Activated CD8-positive, alpha-beta memory T cell treated with anti-CD3 and anti-CD28 coated beads for 1 hour (primary cell): ENCODE measurements at places on chromosomes 13 and 19.

DNA sequence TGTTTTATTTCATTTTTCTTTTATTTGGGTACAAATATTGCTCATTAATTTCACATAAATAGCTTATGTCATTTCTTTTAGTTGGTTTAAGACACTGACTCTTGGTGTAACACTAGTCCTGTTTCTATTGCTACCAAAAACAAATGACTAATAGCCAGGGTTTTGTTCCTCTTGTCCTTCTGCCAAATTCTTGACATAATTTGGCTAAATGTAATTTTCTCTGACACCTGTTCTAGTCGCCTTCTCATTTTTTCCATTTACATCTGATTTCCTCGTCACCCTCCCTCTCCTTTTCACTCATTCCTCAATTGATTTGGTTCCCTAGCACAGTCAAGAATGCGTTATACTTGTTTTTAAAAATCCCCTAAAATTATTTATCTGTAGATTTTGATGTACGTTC lies 1718.7 kb downstream of the EFNB2 start:
- no peak for DNase-seq

- DNase-seq = no peak
These were observed 881.9 kb downstream of the SLITRK6 start for GRCh38 chr13:84917252-84917878.

DNA sequence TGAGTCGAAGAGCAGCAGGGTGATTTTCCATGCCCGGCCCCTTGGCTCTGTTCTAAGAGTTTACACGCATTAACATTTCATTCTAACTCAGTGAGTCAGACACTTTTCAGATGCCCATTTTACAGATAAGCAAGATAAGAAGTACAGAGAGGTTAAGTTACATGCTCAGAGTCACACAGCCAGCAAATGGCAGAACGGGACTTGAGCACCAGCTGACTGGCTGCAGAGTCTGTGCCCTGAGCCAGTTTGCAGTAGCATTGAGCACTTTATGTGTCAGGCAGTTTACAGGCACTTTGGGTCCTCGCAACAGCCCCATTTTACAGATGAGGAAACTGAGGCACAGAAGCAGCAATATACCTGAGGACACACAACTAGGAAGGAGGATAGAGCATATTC lies 19.0 kb downstream of the CCDC8 start:
- no peak for DNase-seq

GRCh38 chr13:50396001-50396400 lies 380.8 kb downstream of the KCNRG start:
- no peak for DNase-seq

- no peak for DNase-seq
These were observed 68.6 kb upstream of the MIR17HG start for GRCh38 chr13:91278888-91279287.

DNA sequence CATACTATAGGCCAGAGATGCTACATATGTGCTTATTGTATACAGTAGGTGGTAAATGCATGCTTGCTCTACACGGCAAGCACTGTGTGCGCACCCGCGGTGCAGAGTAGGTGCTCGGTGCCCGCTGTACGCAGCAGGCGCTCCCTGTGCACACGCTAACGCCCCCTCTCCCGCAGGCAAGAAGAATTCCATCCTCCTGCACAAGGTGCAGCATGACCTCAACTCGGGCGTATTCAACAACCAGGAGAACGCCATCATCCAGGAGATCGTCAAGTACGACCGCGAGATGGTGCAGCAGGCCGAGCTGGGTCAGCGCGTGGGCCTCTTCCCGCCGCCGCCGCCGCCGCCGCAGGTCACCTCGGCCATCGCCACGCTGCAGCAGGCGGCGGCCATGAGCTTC lies 17.7 kb downstream of the POLRMT start:
- no peak for DNase-seq

DNA sequence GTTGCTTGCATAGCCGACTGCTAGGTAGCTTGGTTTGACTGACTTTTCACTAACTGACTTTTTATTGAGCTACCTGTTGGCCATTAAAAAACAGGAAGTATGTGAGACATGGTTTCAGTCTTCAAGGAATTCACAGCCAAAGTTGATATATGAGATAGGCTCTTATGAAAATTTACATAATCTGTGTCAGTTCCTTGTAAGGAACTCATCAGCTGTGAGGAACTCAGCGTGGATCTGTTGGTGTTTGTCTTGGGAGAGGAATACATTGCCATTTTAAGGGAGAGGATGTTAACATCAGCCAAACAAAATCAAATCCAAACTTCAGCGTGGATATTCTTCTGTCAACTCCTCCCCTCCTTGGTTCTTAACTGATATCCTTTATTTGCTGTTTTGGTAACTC lies 2.0 kb downstream of the RNF113B start:
- DNase-seq = no peak

DNA sequence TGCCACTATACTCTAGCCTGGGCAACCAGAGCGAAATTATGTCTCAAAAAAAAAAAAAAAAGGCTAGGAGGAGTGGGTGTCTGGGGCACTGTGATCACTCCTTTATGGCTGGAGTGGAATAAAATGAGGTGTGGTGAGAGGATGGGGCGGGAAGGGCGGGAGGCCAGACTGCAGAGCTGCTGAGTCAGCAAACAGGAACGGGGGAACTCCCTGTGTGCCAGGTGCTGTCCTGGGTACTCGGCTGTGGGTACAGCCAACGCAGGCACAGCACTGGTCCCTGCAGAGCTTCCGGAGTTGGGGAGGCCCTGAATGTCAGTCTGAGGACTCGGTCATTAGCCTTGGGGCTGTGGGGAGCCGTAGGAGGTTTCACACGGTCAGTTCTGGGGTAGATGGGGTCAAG lies 5.7 kb downstream of the PRPF31 start:
- DNase-seq = no peak

GRCh38 chr13:53200498-53201453 lies 172.2 kb downstream of the OLFM4 start:
- DNase-seq = no peak
